Hypothalamus (tissue), 51 donors: ENCODE measurements at places on chromosomes 2 and 18.

- no peak for DNase-seq
These were observed 10.1 kb upstream of the UNC80 start for GRCh38 chr2:209761566-209761965.

DNA sequence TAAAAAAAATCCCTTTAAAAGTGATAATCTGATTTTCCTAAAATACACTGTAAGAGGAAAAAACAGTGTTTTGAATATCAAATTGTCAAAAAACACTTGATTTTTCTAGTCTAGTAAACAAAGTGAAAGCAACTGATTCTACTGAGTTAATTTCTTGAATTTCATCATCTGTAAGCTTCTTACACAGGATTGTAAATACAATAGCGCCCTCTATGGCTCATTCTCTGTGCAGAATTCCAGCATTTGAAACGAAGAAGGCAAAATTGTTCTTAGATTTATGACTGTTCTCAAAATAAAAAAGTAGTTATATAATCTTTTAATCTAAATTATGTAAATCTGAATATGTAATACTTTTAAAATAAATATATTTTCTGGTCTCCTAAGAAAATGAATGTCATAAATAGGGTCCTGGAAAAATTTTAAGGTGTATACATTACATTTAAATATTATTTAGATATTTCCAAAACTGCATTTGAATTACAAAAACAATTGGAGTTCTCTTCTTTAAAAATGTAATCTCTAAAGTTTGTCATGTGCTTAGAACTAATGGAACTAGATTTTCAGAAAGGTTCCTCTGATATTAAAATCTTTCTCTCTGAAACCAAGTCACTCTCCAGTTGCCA, 176.9 kb upstream of the MC4R start:
- no peak for DNase-seq

DNA sequence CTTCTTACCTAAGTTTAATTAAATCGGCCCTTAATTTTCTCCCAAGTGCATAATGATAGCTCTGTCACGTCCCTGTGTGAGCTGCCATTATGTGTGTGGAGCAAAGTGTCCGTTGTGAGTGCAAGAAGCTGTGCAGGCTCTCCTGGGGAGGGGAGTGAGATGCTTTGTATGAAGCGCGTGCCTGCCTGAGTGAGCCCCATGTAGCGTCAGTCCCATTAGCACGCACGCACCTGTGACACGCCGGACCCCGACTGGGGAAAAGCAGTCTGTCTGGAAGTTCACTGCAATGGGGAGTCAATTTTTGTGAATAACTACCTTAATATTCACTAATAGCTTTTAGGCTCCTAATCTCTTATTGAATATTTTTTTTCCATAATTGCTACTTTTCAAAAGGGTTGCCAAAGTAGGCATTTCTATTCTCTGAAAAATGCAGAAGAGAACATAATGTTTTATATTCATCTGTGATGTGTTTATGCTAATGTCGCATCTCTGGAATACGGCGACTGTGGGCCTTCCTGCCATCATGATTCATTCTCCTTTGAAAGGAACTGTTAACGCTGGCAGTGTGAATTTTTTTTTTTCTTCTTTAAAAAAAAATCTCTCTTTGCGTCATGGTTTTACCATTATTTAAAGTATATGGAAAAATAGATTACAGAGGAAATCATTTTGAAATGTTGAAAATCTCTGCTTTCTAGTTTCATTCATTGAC, 157.7 kb downstream of the COL4A4 start:
- DNase-seq, result no peak

GRCh38 chr2:231707625-231707926, 749 bp upstream of the PTMA start:
- peak; percentile 88 for DNase-seq

- DNase-seq, result no peak
These were observed 24.9 kb upstream of the COL5A2 start for GRCh38 chr2:189204322-189204941.

GRCh38 chr2:191114403-191114886, 36.3 kb downstream of the STAT4 start:
- no peak for DNase-seq

DNA sequence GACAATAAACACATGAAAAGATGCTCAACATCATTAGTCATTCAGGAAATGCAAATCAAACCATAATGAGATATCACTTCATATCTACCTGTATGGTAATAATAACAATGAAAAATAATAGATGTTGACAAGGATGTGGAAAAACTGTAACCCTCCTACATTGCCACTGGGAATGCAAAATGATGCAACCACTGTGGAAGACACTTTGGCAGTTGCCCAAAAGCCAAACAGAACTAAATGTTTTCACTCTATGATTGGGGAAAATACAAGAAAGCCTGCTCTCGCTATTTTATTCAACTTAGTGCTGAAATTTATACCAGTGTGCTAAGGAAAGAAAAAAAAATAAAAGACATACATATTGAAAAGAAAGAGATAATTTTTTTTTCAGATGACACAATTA, 934.5 kb downstream of the CNTNAP5 start:
- no peak for DNase-seq

DNA sequence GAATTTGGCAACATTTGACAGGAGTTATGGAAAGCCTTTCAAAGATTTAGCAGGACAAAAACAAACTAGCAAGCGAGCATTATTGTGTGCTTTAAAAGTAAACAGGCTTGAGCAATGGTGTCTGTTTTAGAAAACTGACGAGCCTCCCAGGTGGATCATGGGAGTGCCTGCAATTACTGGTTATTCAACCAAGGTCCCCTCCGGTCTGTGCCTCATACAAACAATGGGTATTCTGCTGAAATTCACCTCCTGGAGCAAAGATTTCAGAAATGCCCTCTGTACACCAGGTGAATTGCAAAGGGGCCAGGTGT, 22.4 kb downstream of the RTP5 start:
- no peak for DNase-seq

GRCh38 chr2:227846831-227847230, 24.6 kb upstream of the DAW1 start:
- no peak for DNase-seq

GRCh38 chr18:10838553-10838952, 310.8 kb downstream of the PIEZO2 start:
- DNase-seq, result no peak

- no peak for DNase-seq
These were observed 158.0 kb downstream of the BARD1 start for GRCh38 chr2:214651451-214651850.

GRCh38 chr2:108825254-108825653, 38.7 kb downstream of the CCDC138 start:
- no peak for DNase-seq
